ENCODE measurements at places on chromosomes 7 and 10.

DNA sequence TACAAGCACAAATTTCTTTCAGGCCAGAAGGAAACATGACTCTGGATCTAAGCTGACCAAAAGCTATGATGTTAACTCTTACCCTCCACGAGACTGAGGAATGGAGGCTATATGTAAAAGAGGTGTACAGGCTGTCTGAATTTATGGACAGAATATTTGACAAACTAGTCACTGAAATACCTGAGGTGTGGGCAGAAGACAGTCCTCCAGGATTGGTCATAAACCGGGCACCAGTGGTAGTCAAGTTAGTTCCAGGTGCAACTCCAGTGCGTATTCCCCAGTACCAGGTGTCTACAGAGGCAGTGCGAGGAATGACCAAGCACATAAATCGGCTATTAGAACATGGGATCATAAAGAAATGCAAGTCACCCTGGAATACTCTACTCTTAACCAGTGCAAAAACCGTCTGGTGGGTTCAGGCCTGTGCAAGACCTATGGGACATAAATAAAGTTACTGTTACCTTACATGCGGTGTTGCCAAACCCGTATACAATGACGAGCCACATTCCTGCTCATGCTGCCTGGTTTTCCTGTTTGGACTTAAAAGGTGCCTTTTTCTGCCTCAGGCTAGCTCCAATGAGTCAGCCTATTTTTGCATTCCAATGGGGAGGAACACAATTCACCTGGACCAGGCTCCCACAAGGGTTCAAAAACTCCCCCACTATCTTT, 6.7 kb upstream of the CYREN start:
- DNase-seq: no peak

DNA sequence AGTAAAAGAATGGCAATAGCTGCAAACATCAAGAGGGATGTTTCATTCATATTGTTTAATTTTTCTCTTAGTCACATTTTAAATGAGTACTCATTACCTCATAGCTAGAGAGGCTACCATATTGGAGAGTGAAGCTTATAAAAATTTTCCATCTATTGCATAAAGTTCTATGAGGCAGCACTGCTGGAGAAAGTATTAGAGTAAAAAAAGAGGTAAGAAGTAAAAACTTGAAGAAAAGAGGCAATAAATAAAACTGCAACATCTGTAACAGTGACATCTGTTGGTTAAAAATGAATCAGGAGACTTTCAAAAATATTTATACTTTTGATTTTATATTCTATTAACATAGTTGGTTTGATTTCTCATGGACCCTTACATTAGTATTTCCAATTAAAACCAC, 284.5 kb upstream of the SEMA3D start:
- DNase-seq: no peak

DNA sequence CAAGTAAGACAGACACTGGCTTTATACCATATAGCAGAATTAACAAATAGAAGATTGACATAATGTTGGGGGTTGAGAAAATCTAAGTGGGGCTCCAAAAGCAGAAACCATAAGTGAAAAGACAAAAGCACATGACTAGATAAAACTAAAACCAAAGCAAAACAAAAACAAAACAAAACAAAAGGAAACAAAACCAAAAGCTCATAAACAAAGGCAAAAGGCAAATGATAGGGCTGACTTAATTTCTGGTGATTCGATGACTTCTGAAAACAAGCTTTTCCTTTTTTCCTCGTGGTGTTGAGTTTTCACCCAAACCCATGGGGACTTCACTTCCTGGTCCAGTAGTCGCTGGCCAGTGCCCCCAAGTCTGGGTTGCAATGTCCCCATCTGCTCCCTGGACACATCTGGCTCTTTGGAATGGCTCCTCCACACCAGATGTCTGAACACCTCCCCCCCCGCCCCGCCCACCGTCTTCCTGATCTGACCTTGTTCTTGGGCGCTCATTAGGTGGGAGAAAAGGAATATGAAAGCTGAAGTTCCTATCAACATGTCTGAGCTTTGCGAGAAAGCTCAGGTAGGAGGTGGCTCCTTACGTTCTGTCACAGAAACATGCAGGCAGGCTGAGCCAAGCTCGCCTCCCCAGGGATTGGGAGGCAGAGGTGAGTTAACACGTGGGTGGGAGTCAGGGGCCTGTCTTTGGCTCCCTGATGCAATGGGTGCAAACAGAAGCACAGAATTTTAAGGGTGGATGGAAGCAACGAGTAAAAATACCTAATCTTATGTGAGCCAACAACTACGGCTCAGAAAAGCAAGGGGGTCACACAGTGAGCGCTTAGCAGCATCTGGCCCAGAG, 121.0 kb downstream of the NEURL1 start:
- no peak for DNase-seq

GRCh38 chr10:5419466-5420094, 7.2 kb downstream of the NET1 start:
- DNase-seq: no peak

DNA sequence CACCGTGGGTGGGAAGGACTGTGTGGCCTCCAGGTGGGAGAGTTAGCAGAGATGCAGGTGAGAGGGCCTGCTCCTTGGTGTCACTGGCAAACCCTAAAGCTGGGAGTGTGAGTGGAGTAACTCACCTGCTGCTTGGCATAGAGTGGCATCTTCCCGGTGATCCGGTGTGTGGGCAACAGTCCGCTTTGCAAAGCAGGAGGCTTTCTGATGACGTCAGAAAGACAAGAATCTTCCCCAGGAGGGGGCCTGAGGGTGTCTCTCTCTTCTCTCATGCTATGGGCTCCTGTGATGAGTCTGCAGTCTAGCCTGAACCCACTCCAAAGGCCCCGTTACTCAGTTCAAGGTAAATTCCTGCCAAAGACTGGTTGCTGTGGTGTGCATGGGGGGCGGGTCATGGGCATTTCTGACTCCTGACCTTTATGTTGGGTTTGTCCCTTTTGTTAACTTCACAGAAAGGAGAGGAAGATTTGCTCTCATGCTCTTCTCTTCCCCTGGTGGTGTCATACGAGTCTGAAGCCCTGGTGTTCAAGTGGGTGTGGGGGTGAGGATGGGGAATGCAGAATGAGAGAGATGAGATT, 187.9 kb downstream of the GATA3 start:
- DNase-seq: no peak

- DNase-seq: no peak
Measured at GRCh38 chr10:26474026-26474425, 35.9 kb downstream of the APBB1IP start.

DNA sequence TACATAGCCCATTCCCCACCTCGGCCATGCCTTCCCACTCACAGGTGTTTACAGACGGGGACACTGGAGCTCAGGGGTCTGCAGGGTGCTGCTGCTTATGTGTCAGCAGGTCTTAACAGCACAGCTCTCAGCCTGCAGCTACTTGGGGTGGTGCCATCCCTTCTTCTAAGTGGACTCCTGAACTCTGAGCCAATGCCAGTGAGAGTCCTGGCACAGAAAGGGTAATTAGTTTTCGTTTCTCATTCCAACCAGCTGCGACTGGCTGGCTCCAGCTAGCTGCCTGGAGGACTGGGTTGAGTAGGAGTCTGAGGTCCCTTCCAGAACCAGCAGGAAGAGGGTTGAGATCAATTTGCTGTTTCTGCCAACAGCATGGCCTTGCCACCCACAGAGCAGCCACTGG, 88.3 kb upstream of the AGK start:
- no peak for DNase-seq

- DNase-seq: no peak
Measured at GRCh38 chr7:120792861-120793130, 65.1 kb downstream of the TSPAN12 start.

DNA sequence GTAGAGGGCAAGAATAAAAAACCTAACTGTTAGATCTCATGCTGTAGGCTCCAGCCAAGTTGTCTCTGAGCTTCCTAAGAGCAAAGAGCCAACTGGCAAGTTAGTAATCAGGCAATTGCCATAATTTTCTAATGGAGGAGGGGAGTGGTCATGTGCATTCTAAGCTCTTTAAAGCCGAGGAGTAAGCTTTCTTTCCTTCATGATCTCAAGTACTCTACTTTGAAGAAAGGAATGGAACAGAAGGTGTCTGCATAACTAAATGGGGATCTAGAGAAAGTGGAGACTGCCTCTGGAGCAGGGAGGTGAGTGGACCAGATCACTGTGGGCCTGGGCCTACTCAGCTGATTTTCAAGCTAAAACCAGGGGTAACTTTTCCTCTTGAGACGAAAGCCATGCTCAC, 37.7 kb upstream of the TOMM7 start:
- DNase-seq: no peak

DNA sequence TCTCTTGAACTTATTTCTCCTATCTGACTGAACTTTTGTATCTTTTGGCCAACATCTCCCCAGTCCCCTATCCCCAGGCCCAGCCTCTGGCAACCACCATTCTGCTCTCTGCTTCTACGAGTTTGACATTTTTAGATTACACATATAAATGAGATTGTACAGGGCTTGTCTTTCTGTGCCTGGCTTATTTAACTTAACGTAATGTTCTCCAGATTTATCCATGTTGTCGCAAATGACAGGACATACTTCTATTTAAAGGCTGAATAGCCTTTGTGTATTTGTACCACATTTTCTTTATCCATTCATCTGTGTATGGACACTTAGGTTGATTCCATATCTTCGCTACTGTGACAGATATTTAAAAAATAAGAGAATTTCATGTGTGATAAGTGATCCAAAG, 98.6 kb downstream of the LSMEM1 start:
- no peak for DNase-seq

GRCh38 chr7:158959021-158959717, 102.8 kb downstream of the DYNC2I1 start:
- DNase-seq: no peak

- DNase-seq: no peak
Measured at GRCh38 chr10:84340187-84340586, 11.8 kb downstream of the CCSER2 start.

DNA sequence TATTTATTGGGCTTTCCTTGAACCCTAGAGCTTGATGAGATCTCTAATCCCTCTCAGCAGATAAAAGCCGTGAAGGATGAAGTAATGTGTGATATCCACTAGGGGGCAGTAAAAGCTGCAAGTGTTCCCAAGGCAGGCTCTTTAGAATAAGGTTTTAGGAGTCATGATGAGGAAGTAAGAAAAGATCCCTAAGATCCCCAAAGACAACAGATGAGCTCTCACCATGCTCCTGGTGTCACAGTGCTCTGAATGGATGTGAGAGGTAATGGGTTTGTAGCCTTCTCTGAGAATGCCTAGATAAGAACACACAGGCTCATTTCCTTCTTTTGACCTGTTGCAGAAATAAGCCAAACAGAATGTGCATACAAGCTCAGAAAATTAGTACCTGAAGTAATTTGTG, 70.4 kb upstream of the ITPRID1 start:
- peak; percentile 58 for DNase-seq

- no peak for DNase-seq
Measured at GRCh38 chr7:156039971-156040677, 227.9 kb upstream of the SHH start.

- no peak for DNase-seq
Measured at GRCh38 chr7:124247691-124248090, 214.8 kb upstream of the TMEM229A start.

DNA sequence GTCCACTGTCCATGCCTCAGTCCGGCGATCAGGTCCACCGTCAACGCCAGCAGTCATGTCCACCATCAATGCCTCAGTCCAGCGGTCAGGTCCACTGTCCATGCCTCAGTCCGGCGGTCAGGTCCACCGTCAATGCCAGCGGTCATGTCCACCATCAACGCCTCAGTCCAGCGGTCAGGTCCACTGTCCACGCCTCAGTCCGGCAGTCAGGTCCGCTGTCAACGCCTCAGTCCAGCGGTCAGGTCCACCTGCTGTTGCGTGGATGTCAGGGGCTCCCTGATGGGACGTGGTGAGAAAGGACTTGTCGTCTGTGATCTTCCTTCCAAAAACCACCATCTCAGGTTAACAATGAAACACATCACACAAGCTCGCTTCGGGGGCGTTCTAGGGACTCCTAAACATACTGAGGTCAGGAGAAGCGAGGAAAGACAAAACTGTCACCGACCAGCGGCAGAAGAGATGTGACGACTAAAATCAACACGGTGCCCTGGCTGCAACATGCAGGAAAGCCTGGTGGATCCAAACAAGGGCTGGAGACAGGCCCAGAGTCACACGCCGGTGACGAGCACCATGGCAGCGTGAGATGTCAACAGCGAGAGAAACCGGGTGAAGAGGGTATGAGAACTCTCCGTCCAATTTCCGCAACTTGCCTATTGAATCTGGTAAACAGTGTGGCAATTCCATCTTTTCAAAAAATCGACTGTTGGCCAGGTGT, 264.2 kb downstream of the MAD1L1 start:
- no peak for DNase-seq

GRCh38 chr7:111803015-111803758, 240.9 kb upstream of the IMMP2L start:
- no peak for DNase-seq

DNA sequence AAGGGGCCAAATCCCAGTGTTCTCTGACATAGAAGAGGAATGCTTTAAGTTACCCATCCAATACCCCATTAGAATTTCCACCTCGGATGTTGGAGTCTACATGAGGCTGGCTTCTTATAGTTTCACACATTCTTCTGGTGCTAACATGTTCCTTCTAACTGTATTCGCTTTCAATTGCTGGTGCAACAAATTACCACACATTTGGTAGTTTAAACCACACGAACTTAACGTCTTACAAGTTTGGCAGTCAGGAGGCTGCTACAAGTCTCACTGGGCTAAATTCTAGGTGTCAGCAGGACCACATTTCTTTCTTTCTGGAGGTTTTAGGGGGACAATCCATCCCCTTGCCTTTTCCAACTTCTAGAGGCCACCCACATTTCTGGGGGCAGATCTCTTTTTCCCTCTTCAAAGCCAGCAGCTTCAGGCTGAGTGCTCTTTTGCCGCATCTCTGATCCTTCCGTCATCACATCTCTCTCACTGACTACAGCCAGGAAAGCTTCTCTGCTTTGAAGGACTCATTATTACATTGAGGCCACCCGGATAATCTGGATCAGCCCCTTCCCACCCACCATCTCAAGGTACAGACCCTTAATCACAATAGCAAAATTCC, 5.1 kb upstream of the MACC1 start:
- no peak for DNase-seq

GRCh38 chr10:114392112-114392835, 12.0 kb downstream of the AFAP1L2 start:
- DNase-seq: no peak

All from Caki2 (cell line).